Uterus (tissue), 4 donors: ENCODE measurements at places on chromosomes 2 and 18. TPM values are rescaled to one million over a fixed set of nuclear protein-coding genes. Genes with fewer than 3 reads are reported as not detected.

The SNTG2 gene
- total RNA-seq, result 18.2 TPM

The VWC2L gene
- total RNA-seq, result not detected

The GRHL1 gene
- total RNA-seq, result 0.59 TPM

The B3GNT7 gene
- total RNA-seq, result 2.0 TPM

The SCG2 gene
- 0.95 TPM for total RNA-seq

The TOGARAM2 gene
- total RNA-seq, result 0.61 TPM

The REG3G gene
- total RNA-seq, result not detected

The PLGLB2 gene
- 0.26 TPM for total RNA-seq

The REG1B gene
- total RNA-seq, result not detected

The FSIP2 gene
- total RNA-seq, result 4.3 TPM
